NCI-H2081 treated with DMSO at 0.1 percent for 48 hours (cell line): ENCODE measurements at places on chromosomes 6 and 20.

- no peak for DNase-seq
Measured at GRCh38 chr6:144150710-144151657, 667 bp downstream of the STX11 start.

DNA sequence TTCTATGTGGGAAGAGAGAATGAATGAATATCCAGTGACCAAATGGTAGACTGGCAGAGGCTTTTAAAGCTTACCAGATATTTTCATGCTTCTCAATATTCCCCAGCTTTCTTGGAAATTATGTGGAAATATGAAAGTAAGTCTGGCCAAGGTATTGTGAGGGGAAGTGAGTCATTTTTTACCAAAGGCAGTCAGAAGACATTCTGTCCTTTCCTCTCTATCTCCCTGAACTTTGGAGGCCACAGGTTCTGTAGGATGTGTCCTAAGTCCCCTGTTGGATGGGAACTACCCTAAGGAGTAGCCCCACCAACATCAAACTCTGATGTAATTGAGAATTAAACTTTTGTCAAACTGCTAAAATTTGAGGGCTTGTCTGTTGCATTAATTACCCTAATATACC, 593.8 kb upstream of the NRSN1 start:
- no peak for DNase-seq

DNA sequence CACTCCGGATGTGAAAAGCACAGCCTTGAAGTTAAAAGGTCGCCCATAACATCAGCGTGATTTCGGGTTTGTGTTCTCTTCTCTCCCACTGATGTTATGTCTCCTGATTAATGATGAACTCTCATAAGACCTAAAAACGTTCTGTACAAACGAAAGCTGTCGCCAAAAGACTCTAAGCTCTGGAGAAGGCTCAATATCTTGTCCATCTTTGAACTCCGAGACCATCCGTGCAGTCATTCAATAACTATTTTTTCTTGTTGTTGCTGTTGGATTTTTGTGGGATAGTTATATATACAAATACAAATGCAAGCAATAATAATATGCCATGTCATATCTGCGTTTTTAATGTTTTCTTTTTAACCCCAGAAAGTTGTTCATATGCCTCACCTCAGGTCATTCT, 291.8 kb upstream of the MARCKS start:
- DNase-seq: no peak

DNA sequence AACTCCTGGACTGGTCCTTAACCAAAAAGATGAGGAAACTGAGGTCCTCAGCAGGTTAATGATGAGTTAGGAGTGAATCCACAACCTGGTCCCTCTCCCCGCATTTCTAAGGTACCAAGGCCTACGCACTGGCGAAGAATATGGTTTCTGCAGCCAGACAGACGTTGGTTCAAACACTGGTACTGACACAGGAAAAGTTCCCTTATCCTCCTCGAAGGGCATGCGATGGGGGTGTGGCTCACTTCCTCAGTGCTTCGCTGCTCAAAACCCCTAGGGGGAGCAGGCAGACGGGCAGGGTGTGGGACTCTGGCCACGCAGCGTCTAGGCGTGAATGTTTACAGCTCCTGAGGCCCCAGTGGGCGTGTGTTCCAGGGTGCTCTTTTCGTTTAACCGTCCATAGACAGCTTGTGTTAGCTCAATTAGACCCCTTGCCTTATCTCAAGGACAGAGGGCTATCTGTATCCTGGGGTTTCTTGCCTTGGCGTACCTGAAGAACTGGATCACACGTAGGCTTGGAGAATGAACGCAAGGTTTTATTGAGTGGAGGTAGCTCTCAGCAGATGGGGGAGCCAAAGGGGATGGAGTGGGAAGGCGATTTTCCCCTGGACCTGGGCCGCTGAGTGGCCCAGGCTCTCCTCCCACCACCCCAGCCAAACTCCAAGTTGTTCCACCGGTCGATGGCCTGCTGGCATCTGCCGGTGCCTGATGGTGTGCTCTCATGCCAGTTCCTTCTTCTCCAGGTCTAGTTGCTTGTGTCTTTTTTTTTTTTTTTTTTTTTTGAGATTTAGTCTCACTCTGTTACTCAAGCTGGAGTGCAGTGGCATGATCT, 31.8 kb upstream of the PTPN1 start:
- no peak for DNase-seq
